ENCODE measurements at places on chromosomes 2 and 18.

DNA sequence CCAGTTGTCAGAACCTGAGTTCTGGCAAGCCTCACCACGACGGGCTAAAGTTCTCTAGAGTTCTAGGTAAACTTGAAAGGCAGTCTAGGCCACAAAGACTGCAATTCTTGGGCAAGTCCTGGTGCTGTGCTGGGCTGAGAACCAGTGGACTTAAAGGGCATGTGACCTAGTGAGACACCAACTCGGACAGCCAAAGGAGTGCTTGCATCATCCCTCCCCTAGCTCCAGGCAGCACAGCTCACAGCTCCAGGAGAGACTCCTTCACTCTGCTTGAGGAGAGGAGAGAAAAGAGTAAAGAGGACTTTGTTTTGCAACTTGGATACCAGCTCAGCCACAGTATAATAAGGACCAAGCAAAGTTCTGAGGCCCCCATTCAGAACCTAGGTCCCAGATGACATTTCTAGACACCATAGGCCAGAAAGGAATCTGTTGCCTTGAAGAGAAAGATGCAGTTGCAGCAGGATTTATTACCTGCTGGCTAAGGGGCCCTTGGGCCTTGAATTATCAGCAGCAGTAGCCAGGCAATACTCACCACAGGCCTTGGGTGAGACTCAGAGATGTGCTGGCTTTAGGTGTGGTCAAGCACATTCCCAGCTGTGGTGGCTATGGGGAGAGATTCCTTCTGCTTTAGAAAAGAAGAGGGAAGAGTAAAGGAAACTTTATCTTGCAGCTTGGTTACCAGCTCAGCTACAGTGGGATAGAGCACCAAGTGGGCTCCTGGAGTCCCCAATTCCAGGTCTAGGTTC lies 51.8 kb downstream of the UPP2 start:
- DNase-seq, result no peak

- DNase-seq, result no peak
Observed at GRCh38 chr2:176599796-176600485, 330.7 kb downstream of the MTX2 start.

- DNase-seq, result no peak
Observed at GRCh38 chr2:44578471-44579093, 216.8 kb downstream of the CAMKMT start.

DNA sequence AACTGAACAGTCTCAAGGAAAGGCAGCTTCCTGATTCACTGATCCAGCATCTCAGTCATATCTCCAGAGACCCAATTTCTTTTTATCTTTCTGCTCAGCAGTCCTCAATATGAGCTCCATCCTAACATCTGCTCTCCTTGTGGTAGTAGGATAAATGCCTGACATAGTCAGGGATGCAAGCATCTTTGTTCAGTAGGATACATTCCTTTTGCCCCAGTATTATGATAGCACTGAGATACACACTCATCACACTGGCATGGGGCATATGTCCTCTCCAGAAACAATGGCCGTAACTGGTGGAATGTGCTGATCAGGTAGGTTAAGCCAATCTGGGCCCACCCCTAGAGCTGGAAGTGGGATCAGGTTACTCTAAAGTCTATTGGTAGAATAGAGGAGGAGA lies 207.2 kb downstream of the ETAA1 start:
- no peak for DNase-seq

GRCh38 chr2:218347172-218347571 lies 9.5 kb upstream of the CATIP start:
- DNase-seq, result no peak

GRCh38 chr18:76499637-76500340 lies 4.7 kb upstream of the ZNF516 start:
- no peak for DNase-seq

- DNase-seq, result no peak
Observed at GRCh38 chr2:69979902-69980807, 18.7 kb upstream of the ASPRV1 start.

DNA sequence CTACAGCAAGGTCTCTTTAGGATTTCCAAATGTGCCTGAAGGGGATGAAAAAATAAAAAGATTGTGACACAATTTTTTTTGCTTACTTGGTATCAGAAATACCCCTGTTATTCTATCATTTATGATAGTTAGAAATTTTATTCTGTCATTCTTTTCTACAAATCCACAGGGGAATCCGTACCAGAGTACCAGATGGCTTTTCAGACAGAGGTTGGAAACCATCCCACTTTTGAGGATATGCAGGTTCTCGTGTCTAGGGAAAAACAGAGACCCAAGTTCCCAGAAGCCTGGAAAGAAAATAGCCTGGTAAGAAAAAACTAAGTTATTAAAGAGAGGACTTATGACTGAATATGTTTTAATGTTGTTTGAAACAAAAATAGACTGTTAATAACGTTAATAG lies 92.6 kb upstream of the FAM117B start:
- DNase-seq, result no peak

- no peak for DNase-seq
Observed at GRCh38 chr2:239898292-239898925, 126.7 kb downstream of the NDUFA10 start.

DNA sequence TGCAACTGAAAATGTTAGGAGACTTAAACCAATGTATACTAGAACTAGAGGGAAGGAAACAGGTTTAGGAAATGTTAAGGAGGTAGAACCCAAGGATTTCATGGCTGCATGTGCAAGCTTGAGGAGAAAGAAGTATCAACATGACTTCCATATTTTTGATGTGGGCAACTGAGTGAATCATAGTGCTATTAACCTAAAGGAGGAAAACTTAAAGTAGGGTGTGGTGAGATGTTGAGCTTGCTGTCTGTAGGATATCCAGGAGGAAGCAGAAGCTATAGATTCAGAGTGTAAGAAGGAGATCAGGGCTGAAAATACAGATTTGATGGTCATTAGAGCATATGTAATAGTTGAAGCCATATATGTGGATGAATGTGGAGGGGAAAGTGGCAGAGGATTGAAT lies 31.5 kb downstream of the NDC80 start:
- DNase-seq, result no peak

GRCh38 chr2:206856513-206856912 lies 82.8 kb upstream of the CPO start:
- no peak for DNase-seq

GRCh38 chr2:52070665-52071064 lies 1038.7 kb upstream of the NRXN1 start:
- DNase-seq, result no peak

DNA sequence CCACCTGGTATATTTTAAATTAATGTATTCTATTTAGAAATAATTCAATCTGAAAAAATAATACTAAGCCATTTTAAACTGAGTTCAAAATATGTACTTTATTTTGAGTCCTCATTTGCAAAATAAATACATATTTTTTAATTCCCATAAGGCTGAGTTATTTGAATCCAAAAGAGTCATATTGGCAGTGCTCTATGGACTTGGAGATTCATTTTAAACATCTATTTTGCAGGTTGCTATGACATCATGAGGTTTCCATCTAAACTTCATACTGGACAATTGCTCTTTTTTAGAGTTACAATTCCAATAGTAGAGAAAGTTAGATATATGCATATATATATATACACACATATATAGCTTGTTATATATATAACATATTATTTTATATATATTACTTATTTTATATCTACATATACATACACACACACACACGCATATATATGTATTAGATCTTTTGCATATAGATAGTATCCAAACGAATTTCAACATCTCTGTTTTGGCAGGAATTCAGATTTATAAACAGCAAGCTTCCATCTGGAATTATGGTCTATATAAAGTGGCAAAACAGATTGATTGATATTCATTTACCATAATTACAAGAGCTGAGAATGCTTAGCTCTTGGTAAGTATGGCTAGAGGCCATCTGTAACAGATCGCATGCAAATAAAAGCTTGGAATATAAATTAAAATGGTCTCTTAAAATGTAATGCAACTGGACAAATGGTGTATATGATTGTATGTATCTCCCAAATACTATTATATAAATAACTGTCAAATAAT lies 34.9 kb downstream of the NOL4 start:
- no peak for DNase-seq

- no peak for DNase-seq
Observed at GRCh38 chr2:159617646-159618045, 1.3 kb upstream of the BAZ2B start.

DNA sequence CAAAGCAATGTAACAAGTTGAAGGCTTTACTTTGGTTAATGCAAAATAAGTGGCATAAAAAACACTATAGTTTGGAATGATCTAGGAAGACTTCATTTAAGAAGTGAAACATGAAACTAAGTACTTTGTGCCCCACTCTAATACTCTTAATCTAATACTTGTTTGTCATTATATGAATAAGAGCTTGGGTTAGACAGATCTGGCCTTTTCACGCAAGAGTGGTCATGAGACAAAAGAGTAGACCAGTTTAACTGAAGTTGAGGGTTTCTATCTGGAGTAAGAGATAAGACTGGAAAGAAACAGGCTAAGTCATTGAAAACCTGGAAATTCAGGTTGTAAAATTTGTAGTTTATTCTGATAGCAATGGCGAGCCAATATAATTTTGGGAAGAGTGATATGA lies 2.8 kb downstream of the SLC30A6 start:
- DNase-seq, result no peak

GRCh38 chr2:236820763-236821344 lies 251.2 kb downstream of the ACKR3 start:
- no peak for DNase-seq

- no peak for DNase-seq
Observed at GRCh38 chr2:176768185-176768584, 444.4 kb upstream of the HNRNPA3 start.

- DNase-seq, result no peak
Observed at GRCh38 chr2:1722692-1723091, 21.6 kb downstream of the PXDN start.

DNA sequence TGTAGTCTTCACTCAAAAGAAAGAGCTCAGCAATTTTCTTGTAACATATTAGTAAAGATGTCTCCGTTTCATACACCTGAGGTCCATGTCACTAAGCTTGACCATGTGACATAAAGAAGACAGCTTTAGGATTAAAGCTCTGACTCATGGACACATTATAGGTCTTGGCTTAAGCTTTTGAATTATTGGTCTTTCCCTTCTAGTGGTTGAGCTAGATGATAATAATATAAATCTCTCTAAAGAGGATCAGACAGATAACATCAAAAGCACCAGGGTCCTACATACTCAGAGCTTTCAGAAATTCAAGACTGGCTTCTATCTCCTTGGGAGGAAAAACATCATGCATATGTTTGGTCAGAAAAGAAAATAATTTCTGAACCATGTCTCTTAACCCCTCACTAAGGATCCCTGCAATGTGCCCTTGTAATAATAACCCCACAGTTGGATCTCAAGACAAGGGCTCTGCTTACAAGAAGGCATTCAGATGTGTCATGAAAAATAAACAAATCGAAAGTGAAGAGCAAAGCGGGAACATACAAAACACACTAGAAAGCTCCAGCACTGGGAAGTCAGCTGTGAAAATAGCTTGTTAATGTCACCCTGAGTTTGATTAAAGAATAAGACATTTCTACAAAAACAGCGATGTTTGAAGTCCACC lies 174.5 kb downstream of the PID1 start:
- no peak for DNase-seq

DNA sequence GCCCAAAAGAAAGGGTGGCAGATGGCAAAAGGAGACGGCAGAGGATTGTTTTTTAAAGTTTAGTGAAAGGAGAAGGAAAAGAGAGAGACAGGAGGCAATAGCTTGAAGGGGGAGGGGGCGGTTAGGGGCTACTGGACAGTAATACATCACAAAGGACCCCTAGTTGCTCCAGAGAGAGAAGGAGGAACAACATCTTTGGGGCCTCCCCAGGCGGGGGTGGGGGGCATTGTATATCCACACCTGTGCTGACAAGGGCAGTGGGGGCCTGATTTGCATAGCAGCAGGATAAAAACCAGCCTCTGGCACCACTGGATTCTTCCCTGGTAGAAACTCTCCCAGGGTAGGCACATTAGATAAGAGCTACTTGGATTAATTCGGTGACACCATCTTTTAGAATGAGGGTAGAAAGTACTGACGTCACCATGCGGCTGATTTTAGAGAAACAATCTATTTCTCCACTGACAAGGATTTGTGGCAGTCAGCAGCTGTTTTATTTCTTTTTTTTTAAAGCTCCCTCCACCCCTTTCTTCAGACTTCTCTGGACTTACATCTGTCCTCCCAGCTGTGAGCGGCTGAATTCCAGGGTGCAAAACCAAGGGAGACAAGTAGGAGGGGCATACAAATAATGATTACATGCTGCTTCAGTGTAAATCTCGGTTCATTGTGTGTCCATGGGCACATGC lies 199.8 kb upstream of the NRP2 start:
- DNase-seq, result no peak
